ENCODE measurements at places on chromosomes 11 and 22. TPM values are rescaled to one million over a fixed set of nuclear protein-coding genes. Genes with fewer than 3 reads are reported as not detected.

MFNG gene
- 7.3 TPM for total RNA-seq

DNA sequence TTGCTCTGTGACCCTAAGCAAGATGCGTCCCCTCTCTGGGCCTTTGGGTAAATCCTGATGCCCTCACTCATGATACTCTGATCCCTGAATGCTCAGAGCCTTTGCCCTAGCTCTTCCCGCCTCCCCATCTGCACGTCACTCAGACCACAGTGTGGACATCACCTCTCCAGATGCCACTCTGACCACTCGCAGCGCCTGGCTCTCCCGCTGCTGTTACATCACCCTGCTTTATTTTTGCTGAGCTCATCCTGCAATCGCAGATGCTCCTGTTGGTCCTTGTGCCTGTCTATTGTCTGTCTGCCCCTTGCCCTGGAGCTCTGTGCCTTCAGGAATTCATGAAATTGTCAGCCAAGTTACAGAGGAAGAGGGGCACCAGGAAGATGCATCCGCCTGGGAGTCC, 5.5 kb downstream of the OSM start:
- no peak for DNase-seq

- peak; percentile 8 for DNase-seq
Observed at GRCh38 chr11:1196516-1197391, 26.1 kb upstream of the MUC5B start.

DNA sequence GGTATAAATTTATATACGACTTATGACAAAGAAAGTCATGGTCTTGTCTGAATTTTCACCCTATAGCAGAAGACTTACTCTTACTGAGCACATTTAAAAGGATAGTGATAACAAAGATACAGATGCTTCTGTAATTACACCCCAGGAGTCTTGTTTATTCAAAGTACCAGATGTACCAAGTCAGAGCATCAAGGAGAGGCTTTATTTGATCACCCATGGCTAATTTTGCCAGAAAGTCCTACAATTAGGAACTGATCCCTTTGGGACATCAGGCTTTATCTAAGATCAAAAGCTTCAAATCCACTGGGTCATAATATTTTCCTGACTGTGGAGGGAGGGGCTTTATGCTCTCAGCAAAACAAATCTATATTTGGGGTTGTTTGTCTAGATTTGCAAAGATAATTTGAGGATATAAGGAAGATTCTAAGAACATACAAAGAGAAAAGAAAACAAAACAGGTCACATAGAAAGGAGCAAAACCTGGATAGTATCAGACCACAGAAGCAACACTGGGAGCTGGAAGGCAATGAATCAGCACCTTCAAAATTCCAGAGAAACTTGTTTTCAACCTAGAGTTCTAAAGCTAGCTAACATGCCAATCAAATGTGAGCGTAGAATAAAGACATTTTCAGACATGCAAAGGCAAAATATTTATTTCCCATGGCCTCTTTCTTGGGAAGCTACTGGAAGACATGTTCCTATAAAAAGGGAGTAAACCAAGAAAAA, 124.8 kb upstream of the CSNK2A3 start:
- no peak for DNase-seq

GRCh38 chr11:130063451-130063850, 6.2 kb upstream of the APLP2 start:
- no peak for DNase-seq

GRCh38 chr22:19873138-19873959, 18.7 kb upstream of the GNB1L start:
- peak; percentile 37 for DNase-seq

BIK gene
- 1.6 TPM for total RNA-seq

PGR gene
- total RNA-seq, result 2.3 TPM

DNA sequence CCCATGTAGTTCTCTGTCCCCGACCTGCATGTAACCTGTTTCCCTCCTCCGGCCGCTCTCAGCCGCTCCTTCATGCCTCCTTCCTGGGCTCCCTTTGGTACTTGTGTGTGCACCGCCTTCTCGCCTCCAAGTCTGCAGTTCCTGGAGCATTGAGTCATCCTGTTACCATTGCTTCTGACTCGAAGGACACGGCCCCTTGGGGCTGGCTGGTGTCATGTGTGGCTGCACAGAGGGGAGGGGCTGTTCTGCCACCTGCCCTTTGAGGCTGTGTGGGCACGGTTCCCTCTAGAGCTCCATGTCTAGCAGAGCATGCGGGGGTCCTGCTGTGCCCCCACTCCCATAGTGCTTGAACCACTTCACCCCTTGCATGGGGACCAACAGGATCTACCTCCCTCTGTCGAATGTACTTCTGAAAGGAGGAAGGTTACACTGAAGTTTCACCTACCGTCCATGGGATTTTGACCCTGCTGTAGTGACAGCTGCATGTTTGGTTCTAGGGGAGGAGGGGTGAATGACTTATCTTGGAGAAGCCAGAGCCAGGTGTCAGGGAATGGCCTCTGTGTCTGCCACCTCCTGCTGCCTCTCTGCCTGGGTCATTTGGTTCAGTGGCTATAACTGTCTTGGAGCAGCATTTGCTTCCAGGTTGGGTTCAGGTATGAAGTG, 39.6 kb downstream of the BCR start:
- no peak for DNase-seq

GRCh38 chr22:44024288-44024921, at the start of gene PARVB:
PARVB (plus strand) TSS chr22:44024302; CDS start chr22:44024340, 38 bp downstream.
- no peak for DNase-seq

- DNase-seq, result no peak
Observed at GRCh38 chr11:19912115-19912957, 199.7 kb downstream of the NAV2 start.

TMPRSS13 gene
- 4.9 TPM for total RNA-seq

ANGPTL5 gene
- not detected for total RNA-seq

NRIP3 gene
- total RNA-seq, result not detected

DNA sequence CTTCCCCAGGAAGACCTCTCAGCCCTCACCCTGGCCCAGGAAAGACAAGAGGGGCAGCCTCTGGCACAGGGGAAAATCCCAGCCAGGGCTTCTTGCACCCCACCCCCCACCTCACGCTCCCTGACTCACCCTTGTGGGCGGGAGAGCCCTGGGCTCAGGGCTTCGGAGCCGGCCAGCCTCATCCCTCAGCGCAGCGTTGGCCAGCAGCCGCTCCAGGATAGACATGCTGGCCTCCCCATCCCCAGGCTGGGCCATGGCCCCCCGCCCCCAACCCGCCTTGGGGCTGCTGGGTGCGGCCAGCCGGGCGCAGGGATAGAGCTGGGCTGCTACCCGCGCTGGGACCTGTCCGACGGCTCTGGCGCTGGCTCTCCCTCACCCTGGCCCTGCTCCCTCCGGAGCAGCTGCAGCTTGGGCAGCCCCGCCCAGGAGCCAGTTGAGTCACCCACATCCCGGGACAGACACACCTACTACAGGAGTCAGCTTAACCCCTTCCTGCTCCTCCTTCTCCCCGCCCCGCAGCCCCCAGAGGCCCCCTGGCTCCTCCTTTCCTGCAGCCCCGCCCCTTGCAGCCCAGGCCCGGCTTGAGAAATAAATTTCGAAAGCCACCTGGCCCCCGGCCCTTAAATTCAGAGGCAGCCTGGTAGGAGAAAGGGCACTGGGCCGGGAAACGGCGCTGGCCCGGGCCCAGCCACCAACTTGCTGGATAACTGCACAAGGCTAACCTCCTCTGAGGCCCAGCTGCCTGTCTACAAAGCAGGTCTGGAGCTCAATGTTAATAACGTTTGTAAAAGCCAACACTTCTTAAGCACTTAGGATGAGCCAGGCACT, 13.4 kb downstream of the TNKS1BP1 start:
- DNase-seq, result peak; percentile 95

GRCh38 chr11:34744511-34744910, 123.6 kb downstream of the EHF start:
- no peak for DNase-seq

GRCh38 chr22:26443901-26444690, 15.0 kb downstream of the ASPHD2 start:
- no peak for DNase-seq

DNA sequence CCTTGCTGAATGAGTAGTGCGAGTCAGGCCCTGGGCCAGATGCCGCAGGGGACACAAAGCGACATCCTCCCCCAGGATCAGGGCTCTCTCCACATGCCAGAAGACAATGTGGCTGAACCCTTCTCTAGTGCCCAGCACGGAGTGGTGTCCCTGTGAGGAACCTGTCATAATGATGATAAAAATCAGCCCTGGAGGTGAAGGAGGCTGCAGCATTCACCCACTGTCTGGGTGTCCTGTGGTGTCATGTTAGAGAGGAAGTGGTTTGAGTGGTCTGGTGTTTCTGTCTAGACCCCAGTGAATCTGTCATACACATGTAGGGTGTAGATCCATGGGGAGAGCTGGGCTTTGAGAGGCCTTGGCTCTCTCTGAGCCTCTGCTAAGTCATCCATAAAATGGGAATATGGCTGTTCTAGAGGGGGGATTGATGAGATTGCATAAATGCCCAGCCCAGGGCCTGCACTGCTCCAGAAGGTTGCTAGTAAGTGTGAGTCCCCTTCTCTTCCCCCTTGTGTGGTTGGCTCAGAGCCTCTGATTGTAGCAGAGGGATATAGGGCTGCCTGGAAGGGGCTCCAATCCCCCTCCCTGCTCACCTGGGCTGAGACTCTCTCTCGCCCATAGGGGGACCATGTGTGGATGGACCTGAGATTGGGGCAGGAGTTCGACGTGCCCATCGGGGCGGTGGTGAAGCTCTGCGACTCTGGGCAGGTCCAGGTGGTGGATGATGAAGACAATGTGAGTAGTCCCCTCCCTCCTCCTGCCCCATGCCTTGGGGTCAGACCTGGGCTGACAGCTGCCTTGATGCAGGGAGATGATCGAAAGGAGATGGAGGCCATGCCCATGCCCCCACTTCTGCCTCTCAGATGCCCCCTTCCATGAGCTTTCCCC, 14.3 kb downstream of the MYO7A start:
- no peak for DNase-seq

DNA sequence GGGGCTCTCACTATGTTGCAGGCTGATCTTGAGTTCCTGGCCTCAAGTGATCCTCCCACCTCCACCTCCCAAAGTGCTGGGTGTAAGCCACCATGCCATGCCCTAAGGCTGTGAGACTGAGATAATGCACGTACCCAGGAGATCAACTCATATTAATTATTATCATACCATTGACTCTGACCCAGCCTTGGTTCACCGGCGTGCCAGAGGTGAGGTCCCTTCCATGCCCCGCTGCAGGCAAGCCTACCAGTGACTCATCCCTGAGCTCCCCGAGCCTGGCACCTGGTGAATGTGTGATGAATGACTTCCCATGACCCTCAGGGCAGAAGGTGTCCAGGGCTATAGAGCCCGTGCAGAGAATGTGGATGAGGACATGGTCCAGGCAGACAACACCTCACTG, 12.1 kb downstream of the GAL3ST1 start:
- DNase-seq, result no peak

KRTAP5-7 gene
- not detected for total RNA-seq

Data from body of pancreas (tissue), 4 donors.